ENCODE measurements at places on chromosomes 2 and 18.

- no peak for DNase-seq
These were observed 359.9 kb upstream of the SLC14A2 start for GRCh38 chr18:45255197-45255890.

DNA sequence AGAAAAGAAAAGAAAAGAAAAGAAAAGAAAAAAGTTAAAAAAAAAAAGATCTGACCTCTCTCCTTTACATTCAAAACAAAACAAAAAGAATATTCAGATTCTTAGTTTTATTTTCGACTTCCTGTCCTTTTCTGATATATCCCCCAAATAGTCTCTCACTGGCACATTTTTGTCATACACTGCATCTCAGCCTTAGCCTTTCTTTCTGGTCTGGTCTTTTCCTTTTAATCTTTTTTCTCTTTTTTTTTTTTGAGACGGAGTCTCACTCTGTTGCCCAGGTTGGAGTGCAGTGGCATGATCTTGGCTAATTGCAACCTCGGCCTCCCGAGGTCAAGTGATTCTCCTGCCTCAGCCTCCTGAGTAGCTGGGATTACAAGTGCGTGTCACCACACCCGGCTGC is 1.6 kb upstream of the RIOK3 start:
- no peak for DNase-seq

- DNase-seq, result no peak
These were observed 1019.5 kb upstream of the LRRTM1 start for GRCh38 chr2:81324046-81324445.

GRCh38 chr18:52451851-52452250 is 111.9 kb downstream of the DCC start:
- DNase-seq, result no peak

DNA sequence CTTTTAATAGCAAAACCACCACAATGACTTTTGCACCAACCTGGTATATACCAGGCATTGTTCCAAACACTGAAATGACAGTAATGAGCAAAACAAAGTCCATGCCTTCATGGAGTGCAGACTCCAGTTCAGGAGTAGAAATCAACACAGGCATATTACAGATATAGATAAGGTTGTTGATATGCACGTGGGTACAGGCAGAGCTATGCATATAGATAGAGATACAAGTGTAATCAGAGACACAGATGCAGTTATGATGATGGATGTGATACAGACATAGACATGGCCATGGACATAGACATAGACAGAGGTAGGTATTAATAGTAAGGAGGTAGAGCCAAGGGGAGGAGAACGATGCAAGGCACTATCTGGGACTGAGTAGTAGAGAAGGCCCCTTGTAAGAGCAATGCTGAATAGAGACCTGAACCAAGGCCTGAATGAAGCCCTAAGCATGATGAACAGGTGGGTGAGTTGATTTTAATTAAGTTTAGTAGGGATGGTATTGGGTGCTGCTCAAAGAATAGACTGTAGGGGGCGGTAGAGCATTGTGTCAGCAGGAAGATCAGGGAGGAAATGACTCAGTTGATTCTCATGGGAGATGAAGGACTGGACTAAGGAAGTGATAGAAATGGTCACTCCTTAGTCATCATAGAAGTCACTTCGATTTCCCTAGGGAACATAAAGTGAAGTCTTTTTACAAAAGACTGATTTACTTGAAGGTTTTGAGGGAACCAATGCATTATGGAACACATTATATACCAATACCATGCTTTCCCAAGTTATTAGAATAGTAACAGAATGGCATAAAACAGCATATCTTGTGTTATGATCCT is 39.4 kb downstream of the CMPK2 start:
- peak; percentile 46 for DNase-seq

GRCh38 chr2:107697385-107697784 is 129.3 kb upstream of the RGPD4 start:
- DNase-seq, result no peak

GRCh38 chr2:208466151-208466919 is 59.7 kb downstream of the PTH2R start:
- no peak for DNase-seq

DNA sequence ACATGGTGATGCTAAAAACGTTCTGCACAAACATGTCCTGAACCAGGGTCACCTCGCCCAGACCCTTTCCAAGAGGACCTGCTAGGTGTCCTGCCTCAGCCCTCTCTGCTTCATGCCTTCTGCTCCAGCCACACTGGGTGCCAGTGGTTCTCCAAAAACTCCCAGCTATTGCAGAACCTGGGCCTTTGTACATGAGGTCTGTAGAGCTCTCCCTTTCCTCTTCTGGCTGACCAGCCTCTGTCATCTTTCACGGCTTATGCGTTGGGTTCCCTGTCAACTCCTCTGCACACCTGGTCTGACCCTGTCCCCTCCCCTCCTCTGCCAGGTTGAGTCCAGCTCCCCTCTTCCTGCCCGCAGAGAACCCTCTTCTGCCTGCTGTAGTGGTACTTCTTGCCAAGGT is 35.5 kb upstream of the IGFBP5 start:
- no peak for DNase-seq

DNA sequence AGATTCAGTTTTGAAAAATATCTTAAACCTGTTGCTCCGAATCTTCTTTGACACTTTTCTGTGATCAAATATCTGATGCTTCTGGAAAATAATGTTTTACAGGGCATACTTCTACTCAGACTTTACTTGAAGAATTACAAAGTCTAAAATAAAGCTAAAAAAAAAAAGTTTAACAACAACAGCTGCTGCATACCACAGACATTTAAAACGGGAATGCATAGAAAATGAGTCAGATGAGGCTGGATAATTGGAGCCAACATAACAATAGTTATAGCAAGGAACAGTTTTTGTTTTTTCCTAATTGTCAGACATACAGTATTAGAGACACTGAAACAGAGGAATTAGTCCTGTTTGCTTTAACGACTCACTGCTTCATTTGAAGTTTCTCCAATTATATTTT is 1090.2 kb downstream of the SUCLG1 start:
- no peak for DNase-seq

DNA sequence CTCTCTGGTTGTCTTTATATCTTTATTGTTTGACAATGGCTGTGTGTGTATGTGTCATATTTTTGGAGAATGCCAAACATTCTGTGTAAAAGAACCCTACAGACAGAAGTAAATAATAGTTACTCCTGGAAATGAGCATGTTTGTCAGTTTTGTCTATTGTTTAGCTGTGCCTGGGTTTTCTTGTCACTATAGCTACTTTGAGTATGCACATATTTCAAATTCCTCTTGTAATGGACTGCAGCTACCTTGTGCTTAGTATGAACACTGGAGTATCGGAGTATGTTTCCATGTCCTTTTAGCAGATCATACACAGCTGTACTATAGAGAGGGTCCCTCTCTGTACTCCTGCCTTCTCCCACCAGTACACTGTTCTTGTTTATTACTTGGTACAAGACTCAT is 58.0 kb upstream of the DOCK10 start:
- DNase-seq, result no peak

- DNase-seq, result no peak
These were observed 38.3 kb downstream of the MRPL33 start for GRCh38 chr2:27809761-27810241.

DNA sequence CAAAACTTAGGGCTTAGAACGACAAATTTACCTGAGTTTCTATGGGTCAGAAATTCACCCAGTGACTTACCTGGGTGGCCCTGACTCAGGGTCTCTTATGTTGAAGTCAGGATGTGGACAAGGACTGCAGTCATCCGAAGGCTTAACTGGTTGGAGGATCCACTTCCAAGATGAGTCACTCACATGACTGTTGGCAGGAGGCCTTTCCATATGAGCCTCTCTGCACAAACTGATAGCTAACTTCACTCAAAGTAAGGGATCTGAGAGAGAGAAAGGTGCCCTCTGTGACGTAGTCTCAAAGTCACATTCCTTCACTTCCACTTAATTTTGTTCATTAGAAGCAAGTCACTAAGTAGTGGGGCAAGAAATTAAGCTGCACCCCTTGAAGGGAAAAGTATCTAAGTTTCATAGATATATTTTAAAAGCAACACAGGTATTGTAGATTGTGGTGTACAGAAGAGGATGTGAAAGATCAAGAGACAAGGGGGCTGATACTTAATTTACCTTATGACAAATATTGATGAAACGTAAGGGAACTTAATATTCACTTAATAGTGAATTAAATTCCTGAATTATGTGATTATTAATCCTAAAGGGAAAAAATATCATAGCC is 48.4 kb downstream of the TANK start:
- no peak for DNase-seq

- no peak for DNase-seq
These were observed 20.6 kb upstream of the CAVIN2 start for GRCh38 chr2:191867507-191867847.

GRCh38 chr2:55097461-55098410 is 47.5 kb upstream of the RTN4 start:
- DNase-seq, result no peak

DNA sequence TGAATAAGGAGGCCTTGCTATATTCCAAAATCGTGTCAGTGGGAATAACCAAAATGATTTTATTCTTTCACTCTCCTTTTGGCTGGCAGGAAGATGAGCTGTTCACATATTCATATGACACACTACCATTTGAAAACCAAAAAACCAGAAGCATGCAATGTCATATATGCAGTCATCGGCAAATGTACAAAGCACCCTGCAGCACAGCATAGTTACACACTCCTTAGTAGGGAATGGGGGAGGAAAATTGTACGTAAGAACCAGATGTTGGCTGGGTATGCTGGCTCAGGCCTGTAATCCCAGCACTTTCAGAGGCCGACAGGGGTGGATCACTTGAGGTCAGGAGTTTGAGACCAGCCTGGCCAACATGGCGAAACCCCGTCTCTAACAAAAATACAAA is 176.6 kb downstream of the GFPT1 start:
- no peak for DNase-seq

- DNase-seq, result peak; percentile 74
These were observed 57.9 kb downstream of the NCK2 start for GRCh38 chr2:105802587-105802986.

GRCh38 chr2:238159071-238159539 is 335 bp downstream of the ERFE start:
- no peak for DNase-seq

GRCh38 chr2:216652566-216652965 is 19.3 kb downstream of the IGFBP2 start:
- DNase-seq, result no peak

GRCh38 chr18:24063121-24063731 is 48.7 kb downstream of the TTC39C start:
- no peak for DNase-seq

GRCh38 chr2:169091761-169092519 is 22.6 kb downstream of the DHRS9 start:
- DNase-seq, result no peak

- DNase-seq, result peak; percentile 16
These were observed 1.5 kb upstream of the KLHL30 start for GRCh38 chr2:238136820-238137537.

- no peak for DNase-seq
These were observed 142.6 kb downstream of the MEIS1 start for GRCh38 chr2:66577321-66578053.

GRCh38 chr2:72137498-72138010 is 10.1 kb downstream of the CYP26B1 start:
- peak; percentile 25 for DNase-seq

- DNase-seq, result no peak
These were observed 515.5 kb upstream of the MYT1L start for GRCh38 chr2:2846332-2847208.

DNA sequence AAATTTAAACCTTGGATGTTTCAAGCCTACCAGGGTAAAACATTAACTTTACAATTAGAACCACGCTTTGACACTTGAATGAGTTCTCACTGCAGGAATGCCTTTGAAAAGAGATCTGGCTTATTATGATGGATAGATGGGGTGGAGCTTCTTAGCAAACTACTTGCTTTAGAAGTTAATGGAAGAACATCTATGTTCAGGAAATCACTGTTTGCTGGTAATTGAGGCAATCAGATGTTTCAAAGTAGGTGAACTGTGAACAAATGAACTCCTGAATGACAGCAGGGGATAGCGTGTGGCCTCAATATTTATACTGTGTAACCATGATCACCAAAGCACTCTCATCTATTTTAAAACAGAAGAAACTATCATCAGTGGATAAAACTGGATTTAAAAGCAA is 383.6 kb downstream of the PIK3C3 start:
- no peak for DNase-seq

DNA sequence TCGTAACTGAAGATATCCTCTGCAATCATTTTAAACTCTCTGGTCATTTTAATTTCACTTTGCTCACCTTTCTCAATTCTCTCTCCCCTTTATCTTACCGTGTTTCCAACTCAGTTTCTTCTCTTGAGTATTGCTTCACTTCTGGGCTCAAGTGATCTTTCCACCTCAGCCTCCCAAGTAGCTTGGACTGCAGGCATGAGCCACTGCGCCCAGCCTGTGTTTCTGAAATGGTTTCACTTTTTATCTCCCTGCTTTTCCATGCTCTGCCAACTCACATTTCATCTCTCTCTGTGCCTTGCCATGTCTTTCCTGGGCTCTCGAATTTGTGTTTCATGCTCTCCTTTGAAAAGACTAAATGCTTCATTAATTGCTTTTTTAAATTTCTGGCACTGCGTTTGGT is 30.5 kb upstream of the TMEM131 start:
- DNase-seq, result no peak

- no peak for DNase-seq
These were observed 85.3 kb downstream of the LDLRAD4 start for GRCh38 chr18:13303756-13304364.

GRCh38 chr2:120917886-120918285 is 182.2 kb downstream of the GLI2 start:
- DNase-seq, result no peak

- DNase-seq, result no peak
These were observed 67.5 kb downstream of the ZEB2 start for GRCh38 chr2:144452169-144452988.

DNA sequence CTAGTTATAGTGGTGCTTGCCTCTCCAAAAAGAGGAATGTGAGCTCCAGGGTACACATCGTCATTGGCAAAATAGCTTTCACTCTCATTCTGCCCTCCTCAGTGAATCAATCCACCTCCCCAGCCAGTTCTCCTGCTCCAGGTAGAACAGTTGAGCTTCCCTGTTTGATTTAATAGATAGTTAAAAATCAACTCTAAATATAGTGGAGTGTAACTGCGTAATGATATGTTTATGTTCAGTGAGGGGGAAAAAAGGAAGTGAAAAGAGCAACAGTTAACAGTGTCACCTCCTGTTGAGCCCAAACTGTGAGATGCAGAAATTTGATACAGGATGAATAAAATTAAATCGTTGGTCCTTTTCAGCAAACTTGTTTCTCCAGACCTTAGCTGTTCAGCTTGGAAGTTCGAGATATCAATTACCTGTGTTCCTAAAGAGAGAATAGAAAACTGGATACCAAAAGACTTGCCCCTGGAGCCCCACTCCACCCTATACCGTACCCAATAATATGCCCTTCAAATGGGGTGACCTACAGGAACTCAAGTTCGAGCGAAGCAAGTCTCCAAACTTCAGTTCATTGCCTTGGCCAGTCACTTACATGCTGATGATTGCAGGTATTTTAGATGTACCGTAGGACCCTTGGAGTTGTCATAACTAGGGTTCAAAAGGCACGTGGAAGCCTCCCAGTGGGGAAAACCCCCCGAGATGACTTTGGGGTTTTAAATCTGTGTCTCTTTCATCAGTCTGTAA is 708.4 kb downstream of the RNF144A start:
- no peak for DNase-seq

Data from CD4-positive, alpha-beta memory T cell (primary cell).